ENCODE measurements at places on chromosomes 11 and 22.

DNA sequence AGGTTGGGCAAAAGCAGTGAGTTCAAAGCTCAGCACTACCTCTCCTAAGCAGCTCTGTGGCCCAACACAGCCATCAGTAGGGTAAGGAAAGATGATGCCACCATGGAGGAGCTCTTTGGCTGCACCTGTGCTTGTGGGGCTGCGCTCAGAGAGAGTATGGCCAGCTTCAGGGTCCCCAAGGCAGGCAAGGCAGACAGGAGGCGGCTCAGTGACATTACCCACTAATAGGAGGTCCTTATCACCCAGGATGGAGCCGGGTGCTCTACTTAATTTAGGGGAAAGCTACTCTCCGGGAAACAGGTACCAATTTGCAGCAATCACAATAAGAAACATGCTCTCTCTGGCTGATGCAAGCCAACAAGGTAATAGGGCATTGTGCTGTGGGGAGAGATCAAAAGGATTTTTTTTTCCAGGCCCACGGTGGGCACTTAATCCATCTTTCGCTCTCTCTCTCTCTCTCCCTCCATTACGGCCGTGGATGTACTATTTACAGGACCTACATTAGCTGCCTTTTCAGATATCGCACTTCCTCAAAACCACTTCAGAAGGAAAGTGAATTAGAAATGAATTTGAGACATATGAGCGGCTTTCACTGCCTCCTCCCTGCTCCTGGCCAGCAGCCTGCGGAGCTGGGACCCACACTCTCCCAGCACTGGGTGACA lies 446.3 kb downstream of the SOX6 start:
- no peak for DNase-seq

DNA sequence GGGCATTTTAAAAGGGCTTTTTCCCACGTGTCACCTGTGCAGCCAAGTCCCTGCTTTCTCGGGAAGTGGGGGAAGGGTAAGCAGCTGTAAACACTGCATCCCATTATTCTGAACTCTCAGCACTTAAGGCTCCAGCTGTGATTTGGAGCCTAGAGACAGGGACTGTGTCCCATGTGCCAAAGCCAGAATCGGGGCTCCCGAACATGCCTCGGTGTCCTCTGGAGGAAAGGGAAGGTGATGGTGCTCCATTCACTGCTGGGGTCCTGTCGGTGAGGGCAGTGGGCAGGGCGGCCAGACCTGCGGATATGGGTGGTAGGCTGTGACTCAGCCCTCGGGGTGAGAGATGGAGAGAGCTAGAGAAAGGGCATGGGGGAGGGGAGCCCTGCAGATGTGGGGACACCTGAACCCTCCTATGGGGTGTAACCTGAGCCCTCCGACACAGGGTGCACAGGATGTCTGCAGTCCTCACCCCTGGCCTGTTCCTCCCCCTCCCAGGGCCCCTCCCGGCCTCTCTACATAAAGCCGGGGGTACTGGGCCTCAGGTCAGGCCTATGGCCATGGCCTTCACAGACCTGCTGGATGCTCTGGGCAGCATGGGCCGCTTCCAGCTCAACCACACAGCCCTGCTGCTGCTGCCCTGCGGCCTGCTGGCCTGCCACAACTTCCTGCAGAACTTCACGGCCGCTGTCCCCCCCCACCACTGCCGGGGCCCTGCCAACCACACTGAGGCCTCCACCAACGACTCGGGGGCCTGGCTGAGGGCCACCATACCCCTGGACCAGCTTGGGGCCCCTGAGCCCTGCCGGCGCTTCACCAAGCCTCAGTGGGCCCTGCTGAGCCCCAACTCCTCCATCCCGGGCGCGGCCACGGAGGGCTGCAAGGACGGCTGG lies 31.8 kb downstream of the CAPN1 start:
- DNase-seq = no peak

GRCh38 chr11:57071829-57072228 lies 83.1 kb downstream of the OR5AK2 start:
- no peak for DNase-seq

DNA sequence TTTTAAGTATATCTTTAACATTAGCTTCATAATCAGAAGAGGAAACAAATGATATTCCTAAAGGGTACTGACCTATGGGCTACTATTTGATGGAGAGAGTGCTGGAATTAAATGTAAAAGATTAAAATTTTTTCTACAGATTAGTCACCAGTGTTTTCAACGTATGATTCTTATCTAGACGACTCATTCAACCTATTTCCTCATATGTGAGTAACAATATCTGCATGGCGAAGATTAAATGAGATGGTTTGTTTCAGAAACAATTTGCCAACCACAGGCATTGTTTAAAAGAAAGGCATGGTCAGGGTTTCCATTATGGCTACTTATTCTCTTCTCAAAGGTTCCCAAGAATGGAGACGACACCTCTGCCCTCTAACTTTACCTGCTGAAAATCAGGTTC lies 20.4 kb downstream of the OR56B4 start:
- no peak for DNase-seq

- DNase-seq = no peak
These were observed 127.2 kb downstream of the ST3GAL4 start for GRCh38 chr11:126482586-126483108.

DNA sequence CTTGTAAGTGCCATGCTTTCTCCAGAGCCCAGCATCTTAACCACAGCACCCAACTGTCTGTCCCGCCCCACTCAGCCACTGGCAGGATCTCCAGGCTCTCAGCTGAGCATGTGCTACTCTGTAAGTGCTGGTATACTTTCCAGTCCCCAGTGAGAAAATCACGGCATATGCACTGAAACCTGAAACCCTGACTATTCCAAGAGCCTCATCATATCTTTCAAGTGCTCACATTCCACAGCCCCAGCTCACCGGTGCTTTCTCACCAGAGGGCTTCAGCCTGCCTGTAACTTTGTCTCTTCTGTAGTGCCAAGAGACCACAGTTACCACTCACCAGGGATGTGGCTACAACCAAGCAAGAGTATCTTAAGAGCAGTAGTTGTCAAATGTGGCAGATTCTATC lies 24.4 kb upstream of the PAMR1 start:
- DNase-seq = no peak

DNA sequence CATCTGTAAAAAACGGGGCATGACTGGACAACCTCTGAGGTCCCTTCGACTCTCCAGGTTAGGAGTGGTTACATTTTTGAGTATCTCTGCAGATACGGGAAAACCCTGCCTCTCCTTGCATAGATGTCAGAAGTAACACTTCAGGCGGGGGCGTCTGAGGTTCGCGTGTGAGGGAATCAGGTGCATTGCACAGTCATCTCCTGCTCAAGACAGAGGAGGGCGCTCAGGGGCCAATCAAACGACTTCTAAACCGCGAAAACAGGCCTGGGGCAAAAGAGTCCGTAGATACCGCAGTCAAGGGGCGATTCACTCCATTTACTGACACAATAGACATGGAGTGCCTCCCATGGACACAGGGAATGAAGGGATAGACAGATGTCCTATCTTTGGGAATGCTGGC lies 31.7 kb downstream of the KIRREL3 start:
- DNase-seq = no peak

DNA sequence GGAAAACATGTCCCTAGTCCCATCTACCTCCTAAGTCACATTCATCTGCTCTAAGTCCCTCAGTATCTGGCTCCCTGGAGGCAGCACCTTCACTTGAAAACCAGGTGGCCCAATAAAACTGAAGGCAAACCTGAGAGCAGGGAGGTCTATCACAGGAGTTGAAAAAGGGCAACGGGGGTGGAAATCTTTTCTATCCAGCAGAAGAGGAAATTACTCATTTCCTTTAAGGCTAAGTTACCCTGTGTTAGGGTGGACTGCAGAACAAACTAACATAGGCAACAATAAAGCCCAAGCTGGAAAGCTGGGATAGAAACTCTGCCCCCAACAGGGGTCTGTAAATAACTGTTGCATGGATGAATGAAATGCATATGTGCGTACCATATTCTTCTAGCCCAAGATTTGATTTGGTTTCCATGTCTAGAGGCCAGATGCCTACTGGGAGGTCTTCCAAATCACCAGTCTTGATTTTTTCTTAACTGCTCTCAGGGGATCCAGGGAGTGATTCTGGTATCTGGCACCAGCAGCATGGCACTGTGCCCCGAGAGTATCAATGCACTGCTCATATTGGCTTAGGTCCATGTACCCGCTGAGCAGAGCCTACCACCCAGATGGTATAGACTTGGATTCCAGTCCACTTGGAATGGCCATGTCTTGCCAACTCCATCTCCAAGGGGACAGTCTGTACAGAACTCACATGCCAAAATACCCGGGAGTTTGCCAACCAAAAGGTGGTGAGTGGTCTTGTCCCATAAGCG lies 350.0 kb upstream of the NCAM1 start:
- no peak for DNase-seq

GRCh38 chr11:122597511-122597910 lies 58.0 kb upstream of the UBASH3B start:
- no peak for DNase-seq

DNA sequence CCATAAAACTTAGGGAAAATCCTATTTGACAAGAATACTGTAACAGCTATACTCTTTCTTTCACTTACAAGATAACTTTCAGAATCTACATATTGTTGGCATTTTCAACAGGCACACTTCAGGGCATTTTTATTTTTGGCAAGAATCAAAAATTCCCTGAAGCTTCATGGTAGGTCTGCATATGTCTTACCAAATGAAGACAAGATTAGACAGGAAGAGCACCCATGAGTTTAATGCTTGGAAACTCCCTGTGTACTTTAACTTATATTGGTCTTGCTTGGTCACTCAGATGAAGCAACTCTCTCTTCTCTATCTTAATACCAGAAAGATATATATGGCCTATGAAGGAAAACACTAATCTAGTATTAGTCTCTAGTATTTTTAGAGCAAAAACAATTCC lies 137.7 kb downstream of the ATG16L2 start:
- DNase-seq = no peak

DNA sequence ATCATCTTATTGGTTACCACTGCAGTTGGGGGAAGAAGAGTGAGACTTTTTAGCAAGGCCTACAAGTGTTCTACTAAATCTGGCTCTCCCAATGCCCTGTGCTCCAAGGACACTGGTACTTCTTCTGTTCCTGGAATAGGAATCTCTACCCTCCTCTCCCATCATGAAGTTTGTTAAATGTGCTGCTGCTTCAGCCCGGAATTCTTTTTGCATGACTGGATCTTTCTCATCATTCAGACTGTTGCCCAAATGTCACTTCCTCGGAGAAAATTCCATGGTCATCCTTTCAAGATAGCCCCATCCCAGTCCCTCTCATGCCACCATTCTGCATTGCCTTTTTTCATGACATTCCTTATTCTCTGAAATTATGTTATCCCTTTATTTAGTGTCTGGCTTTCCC lies 400.8 kb downstream of the SOX6 start:
- no peak for DNase-seq

All from NCI-H1930 (cell line).